ENCODE measurements at places on chromosomes 6 and 20. TPM values are rescaled to one million over a fixed set of nuclear protein-coding genes. Genes with fewer than 3 reads are reported as not detected.

The SLC17A1 gene
- total RNA-seq: not detected

The TMEM74B gene
- total RNA-seq: 1.6 TPM

DNA sequence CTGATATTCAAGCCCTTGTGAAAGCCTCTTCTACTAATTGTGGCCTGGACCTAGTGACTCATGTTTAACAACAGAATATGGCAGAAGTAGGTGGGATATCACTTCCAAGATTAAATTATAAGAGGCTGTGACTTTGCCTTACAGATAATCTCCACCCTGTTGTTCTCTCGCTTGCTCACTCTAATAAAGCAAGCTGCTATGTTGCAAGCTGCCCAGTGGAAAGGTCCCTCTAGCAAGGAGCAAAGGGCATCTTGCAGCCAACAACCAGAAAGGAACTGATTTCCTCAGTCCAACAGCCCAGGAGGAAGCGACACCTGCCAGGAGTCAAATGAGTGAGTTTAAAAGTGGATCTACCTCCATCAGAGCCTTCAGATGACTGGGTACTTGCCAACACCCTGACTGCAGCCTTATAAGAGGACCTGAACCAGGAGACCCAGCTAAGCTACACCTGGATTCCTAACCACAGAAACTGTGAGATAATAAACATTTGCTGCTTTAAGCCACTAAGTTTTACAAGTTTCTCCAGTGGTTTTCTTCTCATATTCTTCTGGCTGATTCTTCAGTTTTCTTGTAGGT lies 112.6 kb downstream of the FRK start:
- DNase-seq: no peak
- no peak overlapping the region for H3K4me3 ChIP-seq
- no peaks in the 10 kb centered on the region for H3K36me3 ChIP-seq
- H3K27me3 ChIP-seq: no peaks in the 10 kb centered on the region
- no peak overlapping the region for H3K27ac ChIP-seq

GRCh38 chr20:46243707-46244628 lies 64.3 kb downstream of the CDH22 start:
- H3K36me3 ChIP-seq: no peaks in the 10 kb centered on the region
- no peak overlapping the region for H3K4me3 ChIP-seq
- H3K4me1 ChIP-seq: no peaks in the 10 kb centered on the region
- H3K27me3 ChIP-seq: no peaks in the 10 kb centered on the region
- no peak for DNase-seq

The HFE gene
- 8.1 TPM for total RNA-seq

GRCh38 chr6:1609648-1610496 lies at the start of gene FOXC1:
Gene FOXC1, plus strand, starts transcription at chr6:1609915. Its CDS starts 531 bp downstream, at chr6:1610446.
- DNase-seq: peak; percentile 94
- H3K27me3 ChIP-seq: peaks cover 5% of the 10 kb centered on the region
- H3K4me3 ChIP-seq: peak within 1 kb of the TSS; percentile 57
- peaks cover 7% of the 10 kb centered on the region for H3K4me1 ChIP-seq
- H3K36me3 ChIP-seq: no peaks in the 10 kb centered on the region

- no peaks in the 10 kb centered on the region for H3K4me1 ChIP-seq
- H3K4me3 ChIP-seq: no peak overlapping the region
- no peaks in the 10 kb centered on the region for H3K36me3 ChIP-seq
These were observed 374.8 kb upstream of the CDH4 start for GRCh38 chr20:60877071-60877857.

The ZBTB46 gene
- total RNA-seq: 34.7 TPM

The TAAR2 gene
- not detected for total RNA-seq

- H3K27ac ChIP-seq: no peak overlapping the region
- DNase-seq: no peak
- H3K4me1 ChIP-seq: no peaks in the 10 kb centered on the region
These were observed 101.6 kb downstream of the DACT2 start for GRCh38 chr6:168217880-168218537.

The LBP gene
- total RNA-seq: 0.15 TPM

The SIRPB1 gene
- total RNA-seq: 4.9 TPM

The SERINC1 gene
- 160 TPM for total RNA-seq

DNA sequence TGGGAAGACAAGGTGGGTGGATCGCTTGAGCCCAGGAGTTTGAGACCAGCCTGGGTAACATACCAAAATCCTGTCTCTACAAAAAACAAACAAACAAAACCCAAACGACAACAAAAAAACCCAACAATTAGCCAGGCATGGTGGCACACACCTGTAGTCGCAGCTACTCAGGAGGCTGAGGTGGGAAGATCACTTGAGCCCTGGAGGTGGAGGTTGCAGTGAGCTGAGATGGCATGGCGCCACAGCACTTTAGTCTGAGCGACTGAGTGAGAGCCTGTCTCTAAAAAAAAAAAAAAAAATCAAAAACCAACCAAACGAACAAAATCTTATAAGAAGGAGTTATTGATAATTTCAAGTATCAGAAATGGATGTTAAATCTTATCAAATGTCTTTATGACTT lies 114.9 kb downstream of the CDH26 start:
- no peak overlapping the region for H3K27ac ChIP-seq
- H3K36me3 ChIP-seq: no peaks in the 10 kb centered on the region
- H3K4me1 ChIP-seq: no peaks in the 10 kb centered on the region
- no peak for DNase-seq
